Caco-2 (cell line): ENCODE measurements at places on chromosomes 12 and 14.

DNA sequence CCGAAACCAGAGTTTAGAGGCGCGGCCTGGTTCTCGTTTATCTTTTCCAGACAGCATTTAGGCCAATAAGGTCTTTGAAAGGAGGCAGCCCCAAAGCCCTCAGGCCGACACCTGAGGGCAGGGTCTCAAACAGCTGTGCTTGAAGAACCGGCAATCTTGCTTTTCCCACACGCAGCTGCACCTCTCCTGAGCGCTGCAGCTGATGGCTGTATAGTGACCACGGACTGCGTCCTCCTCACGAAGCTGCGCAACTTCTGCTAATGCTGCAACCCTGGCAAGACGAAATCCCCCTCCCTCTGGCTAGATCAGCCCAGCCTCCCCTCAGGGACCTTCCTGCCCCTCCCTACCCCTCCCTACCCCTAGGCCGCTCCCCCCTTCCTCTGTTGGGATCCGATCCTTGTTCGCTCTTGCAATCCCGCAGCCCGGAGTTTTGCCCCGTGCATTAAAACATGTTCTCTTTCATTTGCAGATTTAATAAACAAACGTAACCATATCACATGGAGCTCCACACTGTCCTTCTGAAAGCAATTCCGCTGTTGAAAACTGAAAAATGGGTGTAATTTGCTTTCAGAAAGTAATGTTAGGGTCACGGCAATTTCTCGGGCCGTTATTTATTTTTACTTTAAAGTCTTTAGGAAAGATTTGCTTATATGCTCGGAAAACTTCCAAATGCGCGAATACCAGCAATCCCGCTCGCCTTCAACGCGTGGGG lies 4.8 kb upstream of the PAX9 start:
- no peak for DNase-seq

DNA sequence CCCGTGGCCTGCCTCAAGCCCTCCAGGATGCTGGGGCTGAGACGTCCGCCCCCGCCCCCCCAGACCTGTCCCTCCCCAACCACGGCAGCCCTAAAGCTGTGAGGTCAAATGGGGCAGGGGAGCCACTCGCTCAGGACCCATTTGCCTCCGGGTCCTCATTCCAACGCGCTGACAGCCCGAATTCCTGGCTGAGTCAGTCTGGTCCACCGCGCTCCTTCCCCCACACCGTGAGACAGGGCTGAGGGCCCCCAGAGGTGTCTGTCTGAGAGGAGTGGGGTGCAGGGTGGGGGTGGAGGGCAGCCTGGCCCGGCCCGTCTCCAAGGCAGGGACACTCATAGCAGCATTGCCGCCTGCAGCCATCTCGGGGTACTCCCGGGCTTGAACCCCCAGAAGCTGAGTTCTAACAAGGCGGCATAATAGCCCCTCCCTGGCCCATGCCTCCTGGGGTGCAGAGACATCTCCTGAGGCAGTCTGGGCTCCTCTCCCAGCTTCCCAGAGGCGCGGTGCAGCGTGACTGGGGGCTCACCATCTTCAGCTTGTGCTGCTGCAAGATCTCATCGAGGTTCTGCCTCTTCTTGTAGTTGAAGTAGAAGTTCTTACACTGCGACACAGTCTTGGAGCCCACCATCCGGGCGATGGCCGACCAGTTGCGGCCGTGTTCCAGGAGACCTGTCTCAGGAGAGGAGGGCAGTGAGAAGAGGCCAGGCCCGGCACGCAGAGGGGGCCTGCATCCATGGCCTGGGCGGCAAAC lies 90.5 kb downstream of the RFLNA start:
- no peak for DNase-seq

GRCh38 chr14:94659256-94659655 lies 47.1 kb downstream of the SERPINA3 start:
- DNase-seq = no peak

DNA sequence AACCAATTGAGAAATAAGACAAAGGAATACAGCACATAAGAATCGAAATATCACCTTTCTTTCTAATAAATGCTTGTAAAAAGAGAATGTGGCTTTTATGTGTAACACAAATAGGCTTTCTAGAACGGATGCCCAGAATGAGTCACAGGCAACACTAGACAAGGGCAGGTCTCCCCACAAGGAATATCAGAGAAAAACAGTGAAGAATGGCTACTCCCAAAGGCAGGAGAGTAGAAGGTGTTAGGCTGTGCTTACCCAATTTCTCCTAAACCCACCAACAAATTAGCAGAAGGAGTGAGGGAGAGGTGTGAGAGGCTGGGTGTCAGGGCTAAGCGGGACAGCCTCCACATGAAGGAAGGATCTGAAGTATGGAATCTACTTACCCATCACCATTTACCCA lies 55.2 kb downstream of the GALNT4 start:
- no peak for DNase-seq

DNA sequence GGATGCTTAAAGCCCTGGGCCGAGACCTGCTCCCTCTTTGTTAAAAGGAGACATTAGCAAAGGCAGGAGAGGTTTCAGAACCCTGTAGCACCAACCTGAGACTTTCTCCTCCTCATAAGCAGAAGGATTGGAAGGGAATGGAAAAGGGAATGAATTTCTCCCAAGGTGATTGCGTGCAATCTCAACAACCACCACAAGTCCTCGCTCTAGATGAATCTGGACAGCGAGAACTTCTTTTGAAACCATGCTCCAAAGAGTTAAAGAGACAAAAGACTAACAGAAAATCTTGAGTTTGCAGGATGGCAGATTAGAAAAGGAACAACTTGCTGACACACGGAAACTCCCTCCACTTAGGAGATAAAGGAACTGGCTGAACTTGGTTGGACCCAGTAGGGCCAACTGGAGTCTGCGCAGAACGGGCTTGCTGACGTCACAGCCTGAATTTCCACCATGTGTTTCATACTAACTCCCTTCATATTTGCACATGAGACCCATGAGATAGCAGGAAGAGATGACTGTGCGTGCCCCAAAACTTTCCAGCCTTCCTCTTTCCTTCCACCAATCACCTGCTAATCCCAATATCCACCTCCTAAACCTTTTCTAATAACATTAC lies 137.0 kb downstream of the PTPN11 start:
- no peak for DNase-seq
